MG63 (cell line): ENCODE measurements at places on chromosomes 4 and X. TPM values are rescaled to one million over a fixed set of nuclear protein-coding genes. Genes with fewer than 3 reads are reported as not detected.

DNA sequence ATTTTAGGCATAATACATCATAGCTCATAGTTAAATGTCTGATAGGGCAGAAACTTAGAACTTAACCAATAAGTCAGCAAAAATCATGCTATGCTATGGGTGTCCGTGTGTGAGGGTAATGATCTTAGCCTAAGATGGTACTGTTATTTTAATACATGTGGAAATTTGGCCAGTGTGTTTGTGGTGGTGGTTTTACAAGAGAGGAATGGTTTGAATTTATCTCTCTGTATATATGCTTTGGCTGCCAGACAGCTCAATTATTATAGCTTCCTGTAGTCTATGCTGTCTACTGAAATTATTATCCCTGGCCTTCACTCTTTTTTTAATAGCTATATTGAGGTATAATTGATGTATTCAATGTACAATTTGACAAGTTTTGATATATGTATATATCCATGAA, 21.3 kb downstream of the ZNF330 start:
- DNase-seq = no peak

DNA sequence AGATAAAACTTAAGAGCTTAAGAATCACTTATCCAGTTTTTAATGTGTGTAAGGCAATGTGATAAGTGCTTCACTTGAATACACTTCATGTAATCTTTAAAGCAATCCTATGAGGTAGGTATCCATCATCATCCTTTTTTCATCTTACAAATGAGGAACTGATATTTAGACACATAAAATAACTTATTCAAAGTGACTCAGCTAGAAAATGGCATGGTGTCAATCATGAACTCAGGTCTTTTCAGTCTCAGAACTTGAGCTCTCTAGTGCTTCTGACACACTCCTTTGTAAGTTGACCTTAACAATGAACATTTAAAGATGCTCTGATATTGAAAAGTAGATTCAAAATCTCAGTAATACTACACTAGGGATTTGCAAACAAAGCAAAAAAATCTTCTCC, 224.8 kb upstream of the TEX13C start:
- no peak for DNase-seq

GRCh38 chr4:88939697-88940096, 117.3 kb downstream of the FAM13A start:
- DNase-seq = peak; percentile 4

GRCh38 chr4:2907226-2907625, 56.0 kb downstream of the NOP14 start:
- no peak for DNase-seq

- no peak for DNase-seq
These were observed 109.3 kb downstream of the ARHGEF9 start for GRCh38 chrX:63675716-63676115.

DNA sequence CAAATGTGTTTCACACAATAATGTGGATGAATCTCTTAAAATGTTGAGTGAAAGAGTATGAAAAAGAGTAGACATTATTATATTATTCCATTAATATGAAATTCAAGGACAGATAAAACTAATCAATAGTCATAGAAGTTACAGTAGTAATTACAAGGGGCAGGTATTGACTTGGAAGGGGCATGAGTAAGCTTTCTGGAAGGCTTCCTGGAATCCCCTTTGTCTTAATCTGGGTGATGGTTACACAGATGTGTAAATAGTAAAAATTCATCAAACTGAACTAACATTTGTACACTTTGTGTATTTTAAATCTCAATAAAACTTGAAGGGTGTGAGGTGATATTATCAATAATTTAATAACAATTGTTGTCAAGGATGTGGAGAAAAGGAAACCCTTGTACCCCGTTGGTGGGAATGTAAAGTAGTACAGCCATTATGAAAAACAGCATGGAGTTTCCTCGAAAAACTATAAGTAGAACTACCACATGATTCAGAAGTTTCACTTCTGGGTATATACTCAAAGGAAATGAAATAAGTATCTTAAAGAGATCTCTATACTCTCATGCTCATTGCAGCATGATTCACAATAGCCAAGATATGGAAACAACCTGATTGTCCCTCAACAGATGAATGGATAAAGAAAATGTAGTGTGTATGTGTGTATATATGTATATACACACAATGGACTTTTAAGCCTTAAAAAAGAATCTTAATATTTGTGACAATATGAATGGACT, 96.9 kb upstream of the MID1IP1 start:
- DNase-seq = no peak

DNA sequence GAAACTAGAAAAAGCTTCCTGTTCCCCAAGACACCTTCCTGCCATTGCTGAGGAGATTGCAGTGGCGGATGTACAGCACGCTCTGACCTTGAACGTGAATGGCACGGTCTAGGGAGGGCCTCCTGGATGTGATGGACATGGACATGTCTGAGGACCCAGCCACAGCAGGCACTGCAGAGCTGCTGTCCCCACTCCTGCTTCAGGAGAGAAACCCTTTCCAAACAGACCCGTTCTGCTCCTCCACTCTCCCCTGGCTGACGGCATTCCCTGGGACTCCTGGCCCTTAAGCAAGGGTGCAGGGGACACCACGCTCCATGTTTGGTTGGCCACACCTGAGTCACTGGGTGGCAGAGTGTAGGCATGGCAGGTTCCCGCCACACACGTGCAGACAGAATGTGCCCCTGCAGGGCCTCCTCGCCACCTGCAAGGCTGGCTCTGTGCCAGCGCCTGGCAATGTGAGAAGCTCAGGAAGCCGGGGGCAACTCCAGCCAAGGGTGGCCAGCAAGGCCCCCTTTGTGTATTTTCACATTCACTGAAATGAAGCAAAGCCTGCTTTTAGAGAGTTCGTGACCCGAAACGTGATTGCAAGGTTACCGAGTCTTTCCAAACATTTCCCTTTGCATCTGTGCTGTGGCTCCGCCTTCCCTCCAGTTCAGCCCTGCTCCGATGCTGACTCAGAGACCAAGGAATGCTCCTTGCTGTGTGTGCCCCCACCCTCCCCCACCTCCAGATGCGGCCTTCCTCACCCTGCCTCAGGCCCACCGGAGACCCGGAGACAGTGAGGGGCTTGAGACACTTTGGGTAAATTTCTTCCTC, 46.1 kb downstream of the HTRA3 start:
- peak; percentile 76 for DNase-seq

DNA sequence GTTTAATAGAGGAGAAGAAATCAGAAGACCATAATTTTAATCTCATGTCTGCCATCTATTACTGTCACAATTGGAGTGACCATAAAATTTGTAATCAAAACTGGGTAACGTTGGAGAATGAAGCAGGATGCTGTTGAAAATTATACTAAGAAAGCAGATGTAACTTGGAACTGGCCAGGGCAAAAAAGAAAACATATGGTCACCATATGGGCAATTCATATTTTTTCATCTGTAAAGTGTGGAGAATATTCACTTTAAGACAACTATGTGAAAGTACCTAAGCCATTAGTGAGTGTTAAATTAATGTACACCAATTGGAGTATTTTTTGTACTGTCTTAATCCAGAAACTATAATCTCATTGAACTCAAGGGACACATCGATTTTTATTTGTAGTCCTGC, 1008.0 kb downstream of the GLUD2 start:
- DNase-seq = no peak

- DNase-seq = peak; percentile 0
These were observed 622.1 kb downstream of the SPRY1 start for GRCh38 chr4:124018383-124019317.

GRCh38 chr4:179583221-179583620, 2141.0 kb upstream of the AGA start:
- DNase-seq = no peak

DNA sequence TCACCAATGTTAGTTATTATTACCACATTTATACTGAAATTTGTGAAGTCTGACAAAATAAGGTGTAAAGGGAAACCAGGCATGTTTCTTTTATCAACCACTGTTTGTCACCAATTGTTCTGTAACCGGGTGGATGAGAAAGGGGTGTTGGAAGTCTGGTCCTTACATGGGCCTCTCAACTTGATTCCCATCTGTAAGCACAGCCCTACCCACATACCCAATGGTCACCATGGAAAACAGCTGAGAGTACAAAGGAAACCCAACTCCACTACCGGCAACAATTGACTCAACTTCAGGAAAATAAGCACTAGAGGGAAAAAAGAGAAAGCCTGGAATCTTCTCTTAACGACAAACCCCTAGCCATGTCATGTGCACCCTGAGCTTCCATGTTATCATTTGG, 70.8 kb upstream of the PTCHD1 start:
- no peak for DNase-seq

- DNase-seq = no peak
These were observed 657.9 kb upstream of the CT83 start for GRCh38 chrX:117120700-117121099.

DNA sequence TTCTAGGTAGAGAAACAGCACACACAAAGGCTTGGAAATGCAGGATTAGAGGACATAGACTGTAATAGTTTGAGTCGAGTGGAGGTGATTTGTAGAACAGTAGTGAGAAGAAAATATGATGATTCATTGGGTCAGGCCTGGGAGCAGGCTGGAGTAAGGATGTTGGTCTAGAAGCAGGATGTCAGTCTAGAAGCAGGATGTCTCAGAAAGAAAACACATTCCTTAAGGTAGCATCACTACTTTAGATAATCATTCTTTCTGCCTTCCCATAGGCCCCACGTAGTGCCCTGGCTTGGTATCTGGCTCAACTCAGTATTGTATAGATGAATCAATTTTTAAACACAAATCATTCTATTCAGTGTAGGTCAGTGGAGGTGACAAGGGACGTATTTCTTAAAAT, 11.2 kb upstream of the DACH2 start:
- DNase-seq = no peak

DNA sequence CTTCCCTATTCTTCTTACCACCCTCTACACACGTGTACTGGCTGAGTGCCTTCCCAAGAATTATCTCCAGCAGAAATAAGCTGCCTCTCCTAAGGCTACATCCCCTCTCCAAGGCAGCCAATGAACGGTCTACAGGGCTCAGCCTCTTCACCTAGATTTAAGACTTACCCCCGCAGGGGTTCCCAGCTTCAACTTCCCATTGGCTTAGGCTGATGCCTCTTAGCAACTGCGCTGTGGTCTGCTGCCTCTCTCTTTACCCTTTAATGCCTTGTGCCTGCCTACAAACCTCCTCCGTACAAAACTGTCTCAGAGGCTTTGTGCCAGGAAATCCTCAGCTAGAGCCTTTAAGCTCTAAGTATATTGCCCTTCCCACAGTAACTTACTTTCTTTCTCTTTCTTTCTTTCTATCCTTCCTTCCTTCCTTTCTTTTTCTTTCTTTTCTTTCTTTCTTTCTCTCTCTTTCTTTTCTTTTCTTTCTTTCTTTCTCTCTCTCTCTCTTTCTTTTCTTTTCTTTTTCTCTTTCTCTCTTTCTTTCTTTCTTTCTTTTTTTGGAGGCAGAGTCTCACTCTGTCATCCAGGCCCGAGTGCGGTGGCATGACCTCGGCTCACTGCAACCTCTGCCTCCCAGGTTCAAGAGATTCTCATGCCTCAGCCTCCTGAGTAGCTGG, 15.1 kb upstream of the PIGA start:
- no peak for DNase-seq

- no peak for DNase-seq
These were observed 11.2 kb downstream of the RIPPLY1 start for GRCh38 chrX:106891762-106892460.

- DNase-seq = no peak
These were observed 39.9 kb upstream of the SPIN2A start for GRCh38 chrX:57177070-57177469.

DNA sequence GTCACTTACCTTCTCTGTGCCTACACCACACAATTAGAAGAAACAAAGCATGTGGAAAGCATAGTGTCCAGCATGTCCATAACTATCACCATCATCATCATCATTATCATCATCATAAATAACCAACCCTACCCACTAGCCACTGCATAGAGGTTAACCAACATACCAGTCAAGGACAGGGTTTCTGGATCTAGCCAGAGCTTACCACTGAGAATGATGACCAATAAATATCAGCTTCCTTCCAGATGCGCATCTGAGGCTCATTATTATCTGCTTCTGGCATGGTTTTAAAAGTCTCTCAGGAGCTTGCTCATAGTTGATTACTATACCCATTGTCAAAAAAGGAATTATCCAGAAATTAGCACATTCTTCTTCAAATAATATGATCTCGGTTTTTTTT, 25.5 kb upstream of the MYOZ2 start:
- DNase-seq = no peak

- no peak for DNase-seq
These were observed 2.1 kb downstream of the PPP3CA start for GRCh38 chr4:101345271-101345595.

GRCh38 chr4:53656421-53656981, 65.2 kb upstream of the LNX1 start:
- DNase-seq = peak; percentile 62

DNA sequence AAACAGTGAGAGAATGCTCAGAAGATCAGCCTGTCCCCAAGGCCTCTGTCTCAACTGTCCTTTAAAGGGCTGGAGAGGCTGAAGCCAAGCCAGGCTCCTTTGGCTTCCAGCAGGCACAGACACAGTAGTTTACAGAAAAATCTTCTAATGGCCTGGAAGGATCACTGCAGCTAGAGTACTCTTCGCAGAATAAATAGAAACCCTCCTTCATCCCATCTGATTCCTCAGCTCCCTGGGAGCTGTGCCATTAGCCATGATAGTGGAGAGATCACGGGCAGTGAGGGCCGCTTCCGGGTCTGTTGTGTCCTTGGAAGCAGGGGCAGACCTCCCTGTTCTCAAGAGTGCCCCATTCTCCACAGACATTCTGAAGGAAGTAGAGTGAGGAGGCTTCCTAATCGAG, 63.1 kb downstream of the CCNI start:
- no peak for DNase-seq

DNA sequence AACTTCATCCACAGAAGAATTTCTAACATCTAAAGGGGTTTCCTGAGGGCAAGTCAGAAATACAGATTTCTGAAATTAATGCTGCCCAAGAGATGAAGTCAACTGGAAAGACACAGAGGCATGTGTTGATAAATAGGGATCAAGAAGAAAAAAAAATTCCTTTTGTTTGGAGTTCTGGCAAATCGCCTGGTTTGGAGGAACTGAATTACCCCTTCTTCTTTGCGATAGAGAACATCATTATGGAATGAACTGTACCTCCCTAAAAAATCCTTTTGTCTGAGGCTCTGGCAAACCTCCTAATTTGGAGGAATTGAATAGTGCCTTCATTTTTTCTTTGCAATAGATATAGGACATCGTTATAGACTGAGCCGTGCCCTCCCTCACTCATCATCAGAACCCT, 200.9 kb downstream of the DHRSX start:
- no peak for DNase-seq

Gene AMBN
- not detected in 2 replicates for total RNA-seq

Gene GAGE13
- not detected in 2 replicates for total RNA-seq

Gene SLC16A2
- 2.0 and 6.2 TPM in 2 replicates for total RNA-seq

Gene ANXA10
- total RNA-seq = not detected in 2 replicates

Gene PLXNB3
- 7.5 and 7.6 TPM in 2 replicates for total RNA-seq

Gene PGAM4
- not detected in 2 replicates for total RNA-seq

Gene PCYT1B
- total RNA-seq = 0.07 TPM in 1 of 2 replicates, not detected in the other

Gene SLC6A14
- not detected in 2 replicates for total RNA-seq

Gene CT47B1
- not detected in 2 replicates for total RNA-seq

Gene RPS6KA6
- total RNA-seq = not detected in 2 replicates

Gene TRIM61
- total RNA-seq = 0.72 and 1.7 TPM in 2 replicates

Gene DIPK2B
- total RNA-seq = not detected in 2 replicates

Gene FAT1
- total RNA-seq = 6.4 and 10.6 TPM in 2 replicates

Gene HS3ST1
- 0.17 and 0.23 TPM in 2 replicates for total RNA-seq

Gene ACSL4
- 36.5 and 75.3 TPM in 2 replicates for total RNA-seq

Gene SSX1
- not detected in 2 replicates for total RNA-seq

Gene MAGEE2
- not detected in 2 replicates for total RNA-seq

Gene CT45A10
- not detected in 2 replicates for total RNA-seq
